ENCODE measurements at places on chromosomes 16 and 17.
A peak's percentile ranks its signal among the peaks of the same experiment; 100 is the strongest.

DNA sequence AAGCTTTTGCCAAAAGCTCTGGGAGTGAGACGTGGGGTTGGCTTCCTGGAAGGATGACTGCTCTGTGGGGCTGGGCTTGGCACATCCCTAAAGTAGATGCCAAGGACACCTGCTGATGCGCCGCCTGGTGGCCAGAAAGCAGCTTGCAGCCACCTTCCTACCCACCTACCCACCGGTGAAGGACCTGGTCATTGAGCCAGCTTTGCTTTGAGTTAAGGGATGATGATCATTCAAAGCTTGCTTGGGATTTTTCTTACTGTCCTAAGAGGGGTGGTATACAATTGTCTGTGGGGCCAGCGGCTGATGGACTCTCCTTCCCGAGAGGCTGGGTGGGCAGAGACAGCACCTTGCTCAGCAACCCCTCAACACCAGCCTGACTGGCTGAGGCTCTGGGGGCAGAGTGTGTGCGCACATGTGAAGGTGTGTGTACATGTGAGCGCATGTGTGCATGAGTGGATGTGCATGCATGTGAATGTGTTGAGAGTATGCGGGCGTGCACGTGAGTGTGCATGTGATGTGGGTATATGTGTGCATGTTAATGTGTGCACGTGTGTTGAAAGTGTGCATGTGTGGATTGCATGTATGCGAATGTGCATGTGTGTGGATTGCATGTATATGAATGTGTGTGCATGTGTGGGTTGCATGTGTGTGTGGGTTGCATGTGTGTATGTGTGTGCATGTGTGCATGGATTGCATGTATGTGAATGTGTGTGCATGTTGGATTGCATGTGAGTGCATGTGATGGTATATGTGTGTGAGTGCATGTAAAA is 18.6 kb downstream of the C1QTNF1 start:
- H3K27me3 ChIP-seq: peaks cover 5% of the 10 kb centered on the region
- H3K27ac ChIP-seq: no peak overlapping the region
- peak; percentile 22 for DNase-seq
- H3K4me1 ChIP-seq: no peaks in the 10 kb centered on the region
- H3K4me3 ChIP-seq: no peak overlapping the region

GRCh38 chr16:81797443-81797842 is 18.4 kb downstream of the PLCG2 start:
- H3K27me3 ChIP-seq: no peaks in the 10 kb centered on the region
- H3K4me3 ChIP-seq: no peak overlapping the region
- H3K27ac ChIP-seq: peak overlapping the region; percentile 3
- H3K4me1 ChIP-seq: peaks cover 27% of the 10 kb centered on the region

- no peak overlapping the region for H3K27ac ChIP-seq
- H3K27me3 ChIP-seq: no peaks in the 10 kb centered on the region
- H3K4me1 ChIP-seq: peaks cover 52% of the 10 kb centered on the region
Observed at GRCh38 chr17:38875477-38876075, 5.7 kb downstream of the LASP1 start.

- no peak overlapping the region for H3K4me3 ChIP-seq
- peaks cover 23% of the 10 kb centered on the region for H3K36me3 ChIP-seq
- H3K27me3 ChIP-seq: no peaks in the 10 kb centered on the region
- H3K27ac ChIP-seq: no peak overlapping the region
- H3K4me1 ChIP-seq: peaks cover 10% of the 10 kb centered on the region
Observed at GRCh38 chr16:4691666-4692412, 1.5 kb upstream of the NUDT16L1 start.

DNA sequence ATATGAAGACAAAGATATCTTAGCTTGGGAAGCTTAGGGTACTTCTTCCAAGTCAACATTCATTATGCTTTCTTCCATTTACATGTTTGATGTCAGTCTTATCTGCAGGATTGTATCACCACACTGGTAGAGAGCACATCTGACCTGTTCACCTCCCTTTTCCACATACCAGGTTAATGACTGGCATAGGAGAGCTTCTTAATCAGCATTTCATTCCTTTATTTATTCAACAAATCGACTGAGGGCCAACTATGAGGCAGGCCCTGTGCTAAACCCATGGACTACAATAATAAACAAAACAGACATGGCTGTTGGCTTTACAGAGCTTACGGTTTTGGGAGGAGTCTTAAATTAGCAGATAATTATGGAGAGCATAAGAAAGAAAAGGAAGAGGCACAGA is 378.1 kb upstream of the CDH11 start:
- H3K36me3 ChIP-seq: no peaks in the 10 kb centered on the region
- no peak overlapping the region for H3K4me3 ChIP-seq
- no peak overlapping the region for H3K27ac ChIP-seq
- H3K4me1 ChIP-seq: no peaks in the 10 kb centered on the region

DNA sequence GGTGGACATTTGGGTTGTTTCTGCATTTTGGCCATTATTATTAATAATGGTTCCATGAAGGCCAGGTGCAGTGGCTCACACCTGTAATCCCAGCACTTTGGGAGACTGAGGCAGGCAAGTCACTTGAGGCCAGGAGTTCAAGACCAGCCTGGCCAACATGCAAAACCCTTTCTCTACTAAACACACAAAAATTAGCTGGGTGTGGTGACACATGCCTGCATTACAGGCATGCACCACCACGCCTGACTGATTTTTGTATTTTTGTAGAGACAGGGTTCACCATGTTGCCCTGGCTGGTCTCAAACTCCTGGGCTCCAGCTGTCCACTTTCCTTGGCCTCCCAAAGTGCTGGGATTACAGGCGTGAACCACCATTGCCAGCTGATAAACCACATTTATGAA is 58.5 kb downstream of the TNFRSF13B start:
- H3K27ac ChIP-seq: no peak overlapping the region
- H3K36me3 ChIP-seq: no peaks in the 10 kb centered on the region

DNA sequence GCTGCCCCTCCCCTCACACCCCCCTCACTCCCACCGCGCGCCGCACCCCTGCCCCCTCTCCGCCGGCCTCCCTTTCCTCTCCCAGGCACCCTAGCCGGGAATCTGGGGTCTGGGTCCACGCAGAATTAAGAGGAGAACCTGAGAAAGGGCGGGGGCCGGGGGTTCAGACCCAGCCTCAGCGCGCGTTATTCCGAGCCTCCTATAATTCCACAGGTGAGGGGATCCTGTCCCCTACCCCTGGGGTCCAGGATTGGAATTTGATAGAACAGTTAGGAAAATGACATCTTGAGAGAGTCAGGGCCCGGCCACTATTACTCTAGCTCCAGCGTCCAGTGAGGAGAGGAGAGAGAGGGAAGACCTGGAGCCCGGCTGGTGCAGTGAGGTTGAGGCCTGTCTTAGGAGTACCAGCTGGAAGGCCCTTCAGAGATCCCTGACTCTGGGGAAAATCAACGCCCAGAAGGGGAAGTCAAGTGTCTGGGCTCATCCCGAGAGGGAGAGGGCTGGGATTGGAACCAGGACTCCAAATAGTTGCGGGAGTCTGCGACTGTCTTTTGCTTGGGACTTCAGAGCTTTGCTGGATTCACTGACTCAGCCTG is 17.3 kb downstream of the GRB7 start:
- peaks cover 53% of the 10 kb centered on the region for H3K4me1 ChIP-seq
- peak overlapping the region; percentile 75 for H3K27ac ChIP-seq
- H3K27me3 ChIP-seq: no peaks in the 10 kb centered on the region

DNA sequence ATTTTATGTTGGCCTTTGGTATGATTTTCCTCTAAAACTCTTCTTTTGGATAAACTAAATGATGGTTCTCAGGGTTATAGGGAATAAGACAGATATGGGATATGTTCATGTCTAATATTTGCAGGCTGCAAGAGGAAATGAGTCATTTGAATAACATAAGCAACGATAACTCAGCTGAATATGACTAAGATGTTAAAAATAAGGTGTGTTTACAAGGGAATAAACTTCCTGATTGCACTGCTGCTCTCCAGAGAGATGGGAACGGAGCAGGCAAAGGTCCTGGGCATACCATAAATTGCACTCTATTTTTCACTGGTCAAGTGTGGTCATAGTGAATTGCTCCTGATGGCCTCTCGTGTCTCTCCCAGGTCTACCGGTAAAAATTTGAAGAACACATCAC is 666.2 kb downstream of the TOX3 start:
- no peak overlapping the region for H3K4me3 ChIP-seq
- no peak overlapping the region for H3K27ac ChIP-seq
- no peaks in the 10 kb centered on the region for H3K36me3 ChIP-seq
- H3K4me1 ChIP-seq: no peaks in the 10 kb centered on the region

GRCh38 chr16:55225972-55226542 is 97.9 kb upstream of the IRX6 start:
- H3K27ac ChIP-seq: no peak overlapping the region

DNA sequence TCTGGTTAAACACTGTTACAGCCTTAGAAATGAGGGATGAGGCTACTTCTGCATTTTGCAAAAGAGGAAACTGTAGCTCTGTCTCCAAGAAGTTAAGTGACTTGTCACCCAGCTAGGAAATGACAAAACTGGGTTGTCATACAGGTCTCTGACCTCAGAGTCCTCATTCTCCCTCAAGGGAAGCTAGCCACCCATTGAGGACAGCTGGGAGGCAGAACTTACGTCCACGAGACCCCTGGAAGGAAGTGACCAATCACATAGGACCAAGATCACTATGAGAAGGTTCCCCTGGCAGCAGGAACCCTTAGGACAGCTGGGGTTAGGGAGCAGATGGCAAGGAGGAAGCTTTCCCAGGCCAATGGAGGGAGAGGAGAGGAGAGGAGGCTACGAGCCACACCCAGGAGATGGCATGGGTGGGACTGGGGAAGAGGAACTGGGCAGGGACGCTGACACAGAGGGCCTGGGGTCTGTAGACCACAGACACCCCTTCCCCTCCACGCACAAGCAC is 11.2 kb downstream of the METTL22 start:
- DNase-seq: no peak
- no peaks in the 10 kb centered on the region for H3K27me3 ChIP-seq
- no peak overlapping the region for H3K27ac ChIP-seq
- H3K4me3 ChIP-seq: no peak overlapping the region
- peaks cover 59% of the 10 kb centered on the region for H3K36me3 ChIP-seq

DNA sequence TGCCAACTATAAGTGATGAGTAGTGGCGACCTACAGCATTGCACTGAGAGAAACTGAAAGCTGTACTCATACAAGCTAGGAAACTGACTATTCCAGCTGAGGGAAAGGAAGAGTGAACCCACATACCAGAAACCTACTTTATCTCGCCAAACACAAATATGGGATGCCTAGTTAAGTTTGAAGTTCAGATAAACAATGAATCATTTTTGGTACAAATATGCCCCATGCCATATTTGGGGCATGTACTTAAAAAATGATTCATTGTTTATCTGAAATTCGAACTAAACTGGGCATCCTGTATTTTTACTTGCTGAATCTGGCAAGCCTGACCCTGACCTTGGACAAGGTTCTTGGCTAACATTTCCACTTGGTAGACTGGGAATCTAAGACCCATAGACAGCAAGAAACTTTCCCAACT is 527.8 kb upstream of the PSMD7 start:
- DNase-seq: no peak
- H3K27me3 ChIP-seq: no peaks in the 10 kb centered on the region
- H3K4me1 ChIP-seq: no peaks in the 10 kb centered on the region
- H3K27ac ChIP-seq: no peak overlapping the region
- no peak overlapping the region for H3K4me3 ChIP-seq

DNA sequence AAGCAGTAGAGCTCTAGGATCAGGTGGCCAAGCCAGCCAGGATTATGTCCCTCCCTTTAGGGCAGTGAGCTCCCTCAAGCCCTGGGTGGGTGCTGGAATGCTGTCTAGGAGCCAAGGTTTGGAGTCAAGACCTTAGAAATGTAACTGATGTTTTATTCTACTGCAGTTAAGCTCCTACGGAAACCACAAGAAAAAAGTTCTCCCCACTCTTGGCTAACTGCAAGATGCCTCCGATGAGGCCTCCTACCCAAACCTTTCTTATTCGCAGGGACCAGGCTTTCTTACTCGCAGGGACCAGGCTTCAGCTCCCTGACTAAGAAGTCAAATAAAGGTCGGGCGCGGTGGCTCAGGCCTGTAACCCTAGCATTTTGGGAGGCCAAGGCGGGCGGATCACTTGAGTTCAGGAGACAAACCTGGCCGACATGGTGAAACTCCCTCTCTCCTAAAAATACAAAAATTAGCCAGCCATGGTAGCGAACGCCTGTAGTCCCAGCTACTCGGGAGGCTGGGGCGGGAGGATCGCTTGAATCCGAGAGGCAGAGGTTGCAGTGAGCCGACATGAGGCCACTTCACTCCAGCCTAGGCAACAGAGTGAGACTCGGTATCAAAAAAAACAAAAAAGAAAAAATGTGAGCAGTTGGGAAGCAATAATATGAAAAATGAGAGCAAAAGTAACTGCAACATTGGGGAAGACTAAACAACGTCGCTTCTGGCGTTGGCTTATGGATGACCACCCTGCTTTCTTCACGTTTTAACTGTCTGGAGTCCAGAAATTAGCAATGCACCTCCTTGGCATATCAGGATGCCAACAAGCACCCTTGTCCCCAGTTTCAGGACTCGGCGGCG is 31.7 kb upstream of the ARL4D start:
- H3K4me3 ChIP-seq: peak overlapping the region; percentile 86
- no peaks in the 10 kb centered on the region for H3K27me3 ChIP-seq
- H3K4me1 ChIP-seq: peaks cover 48% of the 10 kb centered on the region

DNA sequence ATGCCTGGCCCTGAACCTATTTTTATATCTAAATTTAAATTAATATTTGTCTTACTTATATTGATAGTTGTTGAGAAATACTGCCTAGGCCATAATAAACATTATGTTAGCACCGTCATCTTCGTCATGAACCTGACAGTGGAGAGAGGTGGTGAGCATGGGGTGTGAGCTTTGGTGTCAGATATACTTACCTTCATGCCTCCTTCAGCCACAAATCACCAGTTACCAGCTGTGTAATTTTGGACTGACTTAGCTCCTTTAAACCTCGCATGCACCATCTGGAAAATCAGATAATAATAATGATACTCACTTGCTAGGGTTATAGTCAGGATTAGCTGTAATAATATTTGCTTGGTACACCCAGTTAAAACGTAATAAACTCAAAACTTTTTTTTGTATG is 35.0 kb downstream of the SNX29 start:
- DNase-seq: no peak
- no peaks in the 10 kb centered on the region for H3K36me3 ChIP-seq
- H3K27me3 ChIP-seq: no peaks in the 10 kb centered on the region
- no peak overlapping the region for H3K27ac ChIP-seq
- no peaks in the 10 kb centered on the region for H3K4me1 ChIP-seq
- H3K4me3 ChIP-seq: no peak overlapping the region

Data from activated T-helper 2 cell treated with anti-CD3 and anti-CD28 coated beads, Interferon-gamma antibody, Interleukin-2, Interleukin-4, amounts not matched to agents 10 μg/mL and 5 μg/mL and 100 μg/mL, durations not matched to agents 14 hours and 24 hours and 36 hours (primary cell).